Stimulated activated CD4-positive, alpha-beta T cell treated with anti-CD3 and anti-CD28 coated beads, Interleukin-1b, Interleukin-23, amount 100 ng/mL, for 48 hours (primary cell): ENCODE measurements at places on chromosomes 13 and 19.

- no peak for DNase-seq
Measured at GRCh38 chr13:28423010-28423409, 71.9 kb downstream of the FLT1 start.

DNA sequence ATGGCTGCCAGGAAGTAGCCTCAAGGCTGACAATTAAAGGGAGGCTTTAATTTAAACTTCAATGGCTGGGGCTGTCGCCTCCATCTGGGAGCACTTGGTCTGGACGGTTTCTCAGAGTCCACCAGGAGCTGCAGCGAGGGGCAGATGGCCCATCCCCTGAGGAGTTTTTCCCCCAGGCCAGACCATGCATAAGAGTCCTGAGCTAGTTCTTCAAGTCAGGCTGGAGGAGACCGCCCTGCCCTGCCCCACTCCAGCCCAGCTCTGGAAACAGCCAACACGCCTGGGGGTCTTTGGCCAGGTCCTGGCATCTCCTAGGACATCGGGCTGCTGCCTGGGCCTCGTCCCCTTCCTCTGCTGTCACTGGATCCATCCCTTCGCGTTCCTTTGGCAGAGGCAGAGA is 5.3 kb upstream of the ACTN4 start:
- DNase-seq, result no peak

DNA sequence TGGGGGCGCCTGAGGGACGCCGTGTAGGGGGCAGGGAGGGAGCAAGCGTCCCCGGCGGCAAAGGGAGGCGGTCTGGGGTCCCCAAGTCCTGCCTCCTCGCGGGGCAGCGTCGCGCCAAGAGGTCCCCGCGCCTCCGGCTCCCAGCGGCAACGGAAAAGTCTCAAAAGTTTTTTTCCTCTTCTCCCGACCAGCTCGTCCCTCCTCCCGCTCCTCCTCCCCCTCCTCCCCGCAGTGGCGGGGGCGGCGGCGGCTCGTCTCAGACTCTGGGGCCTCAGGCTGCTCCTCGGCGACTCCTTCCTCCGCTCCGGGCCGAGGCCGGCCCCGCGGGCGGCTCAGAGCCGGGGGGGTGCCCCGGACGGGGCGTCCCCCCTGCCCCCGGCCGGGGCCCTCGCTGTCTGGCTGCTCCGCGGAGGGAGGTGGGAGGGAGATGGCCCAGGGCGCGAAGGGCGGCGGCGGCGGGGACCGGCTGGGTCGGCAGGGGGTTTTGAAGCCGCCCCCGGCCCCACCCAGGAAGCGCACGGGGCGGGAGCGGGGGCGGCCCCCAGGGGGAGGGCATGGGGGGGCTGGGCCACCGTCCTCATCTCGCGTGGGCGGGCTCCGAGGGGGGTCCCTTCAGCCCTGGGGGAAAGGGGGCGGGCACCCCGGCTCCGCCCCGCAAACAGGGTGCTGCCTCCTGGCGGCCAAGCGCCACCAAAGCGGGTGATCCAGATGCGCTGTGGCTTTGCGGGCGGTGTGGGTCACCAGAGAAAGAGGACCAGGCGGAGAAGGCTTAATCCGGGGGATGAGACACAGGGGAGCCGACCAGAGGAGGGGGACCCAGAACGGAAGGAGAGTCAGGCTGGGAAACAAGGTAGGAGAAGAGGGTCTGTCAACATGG is at the start of gene TGFB1:
TGFB1 (minus strand) TSS at position 457 of the 877 bp plus-strand sequence. CDS start 878 bp downstream, outside the sequence.
- DNase-seq, result peak; percentile 88

DNA sequence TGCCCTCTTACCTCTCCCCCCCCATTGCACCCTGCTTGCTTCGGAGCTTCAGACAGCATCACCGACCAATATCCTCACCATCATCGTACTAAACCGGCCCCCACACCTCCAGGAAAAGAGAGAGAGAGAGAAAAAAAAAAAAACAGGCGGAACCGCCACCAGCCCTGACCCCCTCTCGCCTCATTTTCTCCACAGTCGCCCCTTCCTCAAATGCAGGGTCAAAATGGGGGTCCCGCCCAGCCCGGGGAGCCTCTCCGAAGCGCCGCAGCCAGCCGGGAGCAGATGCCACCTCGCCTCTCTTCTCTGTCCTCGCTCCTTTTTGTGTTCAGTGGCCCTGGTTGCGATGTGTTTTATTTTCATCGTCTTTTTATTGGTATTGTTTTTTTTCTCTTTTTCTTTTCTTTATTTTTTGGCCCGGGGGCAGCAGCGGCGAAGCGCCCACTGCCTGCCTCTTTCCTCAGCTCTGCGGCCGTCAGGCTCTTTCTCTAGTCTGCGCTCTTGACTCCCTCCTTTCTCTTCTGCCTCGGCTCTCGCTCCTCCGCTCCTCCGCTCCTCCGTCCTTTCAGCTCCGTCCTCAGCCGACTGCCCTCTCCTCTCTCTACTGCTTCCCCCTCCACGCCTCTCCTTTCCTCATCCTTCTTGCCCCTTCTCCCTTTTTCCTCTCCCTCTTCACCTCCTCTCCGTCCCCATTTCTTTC is 41.4 kb downstream of the DEDD2 start:
- no peak for DNase-seq

- DNase-seq, result no peak
Measured at GRCh38 chr19:8403098-8403819, 9.8 kb upstream of the MARCHF2 start.

DNA sequence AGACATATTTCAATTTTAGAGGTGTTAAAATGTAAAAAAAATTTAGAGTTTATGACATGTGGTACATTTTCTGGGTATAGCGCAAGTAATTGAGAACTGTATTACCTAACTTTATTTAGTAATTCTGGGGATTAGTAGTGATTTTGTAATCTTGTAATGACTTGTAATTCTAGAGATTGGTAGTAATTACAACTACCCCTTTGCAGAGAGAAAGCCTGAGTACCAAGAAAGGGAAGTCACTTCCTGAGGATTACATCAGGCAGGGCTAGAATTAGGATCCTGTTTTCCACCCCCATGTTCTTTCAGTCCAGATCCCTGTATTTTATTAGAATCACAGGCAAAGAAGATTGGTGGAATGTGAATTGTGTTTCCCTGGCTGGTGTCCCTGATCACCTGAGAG is 274.9 kb downstream of the KCNRG start:
- no peak for DNase-seq

- DNase-seq, result no peak
Measured at GRCh38 chr19:31249217-31249616, 100.0 kb downstream of the TSHZ3 start.

- DNase-seq, result no peak
Measured at GRCh38 chr19:3113100-3114017, 19.2 kb downstream of the GNA11 start.

DNA sequence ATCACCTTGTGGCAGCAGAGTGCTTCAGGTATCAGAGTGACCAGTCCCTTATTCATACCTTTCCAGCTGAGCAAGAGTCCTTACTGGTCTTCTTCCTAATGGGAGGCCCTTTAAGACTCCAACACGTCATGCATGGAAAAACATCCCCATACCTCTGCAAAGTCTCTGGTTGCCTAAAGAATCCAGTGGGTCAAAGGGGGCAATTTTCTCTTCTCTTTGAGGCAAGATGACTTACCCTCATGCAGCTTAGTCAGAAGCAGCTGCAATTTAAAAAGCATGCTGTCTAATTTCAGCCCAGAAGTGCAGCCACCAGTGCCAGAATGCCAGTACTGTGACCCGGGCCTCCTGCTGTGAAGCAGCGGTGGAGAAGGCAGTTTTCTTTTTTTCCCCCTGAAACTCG is 18.7 kb downstream of the PPP5C start:
- DNase-seq, result no peak

DNA sequence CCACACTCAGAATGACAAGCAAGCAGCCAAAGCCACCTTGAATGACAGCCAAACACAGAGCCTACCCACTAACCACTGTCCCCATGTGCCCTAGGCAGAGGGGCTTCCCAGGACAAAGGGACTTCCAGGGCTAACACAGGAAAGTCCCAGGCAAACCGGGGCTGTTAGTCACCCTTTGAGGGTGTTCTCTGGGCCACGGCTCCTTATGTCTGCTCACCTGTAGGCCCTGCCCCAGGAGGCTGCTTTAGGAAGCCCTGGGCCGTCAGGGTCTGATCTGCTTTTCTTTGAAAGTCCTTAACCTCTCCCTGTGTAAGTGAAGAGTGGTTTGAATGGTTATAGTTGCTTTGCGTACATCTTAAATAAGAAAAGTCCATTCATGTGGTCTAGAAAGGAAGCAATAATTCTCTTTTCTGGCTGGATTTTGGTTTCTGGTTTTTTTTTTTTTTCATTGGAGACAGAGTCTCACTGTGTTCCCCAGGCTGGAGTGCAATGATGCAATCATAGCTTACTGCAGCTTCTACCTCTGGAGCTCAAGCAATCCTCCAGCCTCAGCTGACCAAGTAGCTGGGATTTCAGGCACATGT is 161.4 kb downstream of the EFNB2 start:
- DNase-seq, result peak; percentile 5
